Activated T-helper 1 cell treated with anti-CD3 and anti-CD28 coated beads, Interleukin-2, amount 50 U/mL, for 16 hours (primary cell): ENCODE measurements at places on chromosomes 5 and 9.

GRCh38 chr5:97405941-97406340 lies 222.9 kb upstream of the RIOK2 start:
- DNase-seq, result no peak

- DNase-seq, result no peak
These were observed 42.9 kb upstream of the ALDOB start for GRCh38 chr9:101478444-101478843.

GRCh38 chr9:88234114-88234513 lies 95.8 kb upstream of the SPATA31C2 start:
- DNase-seq, result no peak

GRCh38 chr5:1723957-1724821 lies 75.4 kb downstream of the MRPL36 start:
- no peak for DNase-seq

- DNase-seq, result no peak
These were observed 1.0 kb upstream of the DAB2IP start for GRCh38 chr9:121650217-121651007.

- DNase-seq, result no peak
These were observed at the start of gene GNPDA1 for GRCh38 chr5:142012792-142013388. TSS of gene GNPDA1 (minus strand) at chr5:142013027. CDS start at chr5:142012035, 992 bp downstream.

DNA sequence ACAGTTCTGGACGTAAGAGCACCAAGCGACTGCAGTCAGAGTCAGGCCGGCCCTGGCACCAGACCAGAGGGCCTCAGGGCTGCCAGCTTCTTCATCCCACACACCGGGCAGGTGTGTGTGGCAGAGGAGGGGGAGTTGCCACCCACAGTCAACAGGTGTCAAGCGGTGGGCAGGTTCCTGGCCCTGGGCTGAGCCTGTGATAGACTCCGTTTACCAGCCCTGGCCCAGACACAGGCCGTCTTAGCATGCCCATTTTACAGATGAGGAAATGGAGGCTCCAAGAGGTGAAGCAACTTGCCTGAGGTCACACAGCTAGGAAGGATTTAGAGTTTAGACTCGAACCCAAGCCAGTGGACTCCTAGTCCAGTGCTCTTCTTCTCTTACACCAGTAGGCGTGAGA lies 71.8 kb downstream of the HMCN2 start:
- DNase-seq, result no peak

DNA sequence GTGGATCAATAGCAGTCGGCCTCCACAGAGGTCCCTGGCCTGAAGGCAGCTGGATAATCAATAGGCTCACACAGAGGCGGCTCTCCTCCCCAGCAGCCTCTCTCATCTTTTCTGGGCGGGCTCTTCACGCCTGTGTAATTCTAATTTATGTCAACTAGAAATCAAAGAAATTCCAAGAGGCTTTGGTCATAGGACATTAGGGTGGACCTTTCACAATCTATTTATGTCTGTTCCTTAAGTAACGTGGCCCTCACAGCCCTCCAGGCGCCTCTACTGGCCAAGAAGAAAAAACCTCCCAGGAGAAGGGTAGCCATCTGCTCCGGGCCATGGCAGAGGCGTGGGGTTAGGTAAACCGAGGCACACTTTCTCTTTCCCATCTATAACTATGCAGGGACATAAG lies 205.1 kb upstream of the EFNA5 start:
- DNase-seq, result no peak

DNA sequence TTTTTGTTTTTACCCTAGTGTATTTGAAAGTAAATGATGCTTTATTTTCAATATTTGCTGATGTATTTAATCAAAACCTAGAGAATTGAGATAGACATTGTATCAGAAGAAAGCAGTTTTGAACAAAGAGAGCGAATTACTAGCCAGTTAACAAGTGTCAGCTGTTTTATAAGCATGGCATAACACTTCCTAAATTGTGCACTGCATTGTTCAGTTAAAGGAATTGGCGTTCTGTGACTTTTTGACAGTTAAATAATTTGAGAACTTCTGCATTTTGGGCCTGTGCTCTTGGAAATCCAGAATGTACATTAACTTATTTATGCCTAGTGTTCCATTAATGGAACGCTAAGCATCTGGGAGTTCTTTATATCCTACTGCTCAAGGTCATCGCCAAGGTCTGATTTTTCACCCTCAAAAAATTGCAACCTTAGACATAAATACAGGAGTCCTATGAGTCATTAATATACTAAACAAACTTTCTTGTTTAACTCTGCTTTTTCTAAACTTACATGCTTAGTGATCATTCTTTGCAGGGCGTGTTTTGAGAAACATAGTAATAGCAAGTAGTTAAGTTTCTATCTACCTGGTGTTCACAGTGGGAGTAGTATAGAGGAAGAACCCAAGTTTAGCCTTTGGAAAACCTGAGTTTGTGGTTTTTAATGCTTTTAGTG lies 31.1 kb downstream of the RASA1 start:
- DNase-seq, result no peak

DNA sequence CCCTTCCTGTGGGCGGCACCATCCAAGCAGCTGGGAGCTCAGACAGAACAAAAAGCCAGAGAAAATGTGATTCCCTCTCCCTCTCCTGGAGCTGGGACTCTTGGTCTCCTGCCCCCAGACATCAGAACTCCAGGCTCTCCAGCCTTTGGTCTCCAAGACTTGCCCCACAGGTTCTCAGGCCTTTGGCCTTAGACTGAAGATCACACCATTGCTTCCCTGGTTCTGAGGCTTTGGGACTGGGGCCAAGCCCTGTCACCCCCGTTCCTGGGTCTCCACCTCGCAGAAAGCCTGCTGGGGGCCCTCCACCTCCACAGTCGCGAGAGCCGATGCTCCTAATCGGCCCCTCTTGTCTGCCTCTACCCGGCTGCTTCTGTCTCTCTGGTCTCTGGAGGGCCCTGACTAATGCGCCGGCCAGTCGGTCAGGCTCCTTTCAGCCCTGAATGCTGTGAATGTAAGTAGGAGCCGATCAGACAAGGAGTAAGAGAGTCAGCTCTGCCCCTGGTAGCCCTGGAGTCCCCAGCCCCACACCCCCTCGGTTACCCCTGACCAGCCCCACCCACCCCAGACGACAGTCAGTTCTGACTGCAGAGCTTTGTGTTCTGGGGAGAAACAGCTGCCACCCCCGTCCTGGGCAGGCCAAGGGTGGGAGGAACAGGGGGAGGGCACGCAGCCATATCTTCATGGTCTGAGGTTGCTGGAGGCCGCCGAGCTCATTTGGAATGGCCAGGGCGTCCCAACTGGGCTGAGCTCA lies 57.5 kb downstream of the VAV2 start:
- DNase-seq, result no peak

DNA sequence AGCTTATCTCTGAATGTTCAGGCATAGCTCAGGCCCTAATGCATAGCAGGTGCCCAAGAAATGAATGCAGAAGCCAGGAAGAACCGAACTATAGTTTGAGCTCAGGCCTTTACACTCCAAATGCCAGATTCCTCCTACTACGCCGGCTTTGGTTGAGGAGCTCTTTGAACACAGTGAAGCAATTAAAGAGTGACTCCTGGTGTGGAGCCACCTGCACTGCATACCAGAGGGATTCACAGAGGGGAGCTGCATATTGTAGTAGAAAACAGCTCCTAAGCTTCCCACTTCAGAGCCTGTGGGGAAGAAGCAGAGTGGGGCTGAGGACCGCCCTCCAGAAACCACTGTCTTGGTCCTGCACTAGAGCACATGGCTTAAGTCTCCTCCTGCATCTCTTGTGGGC lies 14.5 kb upstream of the KCNMB1 start:
- DNase-seq, result no peak

- DNase-seq, result no peak
These were observed 238.2 kb downstream of the TLE4 start for GRCh38 chr9:79809931-79810330.

- DNase-seq, result no peak
These were observed 153.3 kb downstream of the PJA2 start for GRCh38 chr5:109256486-109256885.

DNA sequence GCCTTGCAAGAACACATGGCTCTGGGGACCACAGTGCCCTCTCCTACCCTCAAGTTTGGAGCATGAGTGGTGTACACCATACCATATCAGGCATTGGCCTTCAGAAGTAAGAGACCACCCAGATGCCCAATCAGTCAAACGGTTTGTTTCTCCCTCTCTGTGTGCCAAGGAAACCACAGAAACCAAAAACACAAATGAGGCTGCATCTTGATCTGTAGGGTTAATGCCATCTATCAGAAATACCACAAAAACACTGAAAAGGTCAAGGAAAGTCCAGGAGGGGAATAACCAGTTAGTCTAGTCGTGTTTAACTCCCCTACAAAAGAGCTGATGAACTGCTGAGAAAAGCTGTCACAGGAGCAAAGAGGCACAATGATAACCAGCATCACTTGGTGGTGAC lies 78.4 kb downstream of the INSYN2B start:
- no peak for DNase-seq

DNA sequence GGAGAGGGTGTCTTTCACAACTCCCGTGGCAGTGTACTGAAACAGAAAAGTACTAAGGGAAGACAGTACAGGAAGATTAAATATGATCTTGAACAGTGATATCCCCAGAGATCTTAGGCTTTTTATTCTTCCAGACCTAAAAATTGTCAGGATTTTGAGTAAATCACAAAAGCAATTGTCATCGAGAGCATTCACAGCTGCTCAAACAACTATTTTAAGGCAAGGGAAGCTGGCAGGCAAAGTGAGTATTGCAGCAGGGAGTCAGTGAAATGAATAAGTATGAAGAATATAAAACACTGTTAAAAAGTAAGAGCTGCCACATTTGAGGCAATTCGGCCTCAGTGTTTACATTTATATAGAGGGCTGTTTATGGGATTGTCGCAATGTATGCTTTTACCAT lies 479.0 kb downstream of the CAAP1 start:
- no peak for DNase-seq

DNA sequence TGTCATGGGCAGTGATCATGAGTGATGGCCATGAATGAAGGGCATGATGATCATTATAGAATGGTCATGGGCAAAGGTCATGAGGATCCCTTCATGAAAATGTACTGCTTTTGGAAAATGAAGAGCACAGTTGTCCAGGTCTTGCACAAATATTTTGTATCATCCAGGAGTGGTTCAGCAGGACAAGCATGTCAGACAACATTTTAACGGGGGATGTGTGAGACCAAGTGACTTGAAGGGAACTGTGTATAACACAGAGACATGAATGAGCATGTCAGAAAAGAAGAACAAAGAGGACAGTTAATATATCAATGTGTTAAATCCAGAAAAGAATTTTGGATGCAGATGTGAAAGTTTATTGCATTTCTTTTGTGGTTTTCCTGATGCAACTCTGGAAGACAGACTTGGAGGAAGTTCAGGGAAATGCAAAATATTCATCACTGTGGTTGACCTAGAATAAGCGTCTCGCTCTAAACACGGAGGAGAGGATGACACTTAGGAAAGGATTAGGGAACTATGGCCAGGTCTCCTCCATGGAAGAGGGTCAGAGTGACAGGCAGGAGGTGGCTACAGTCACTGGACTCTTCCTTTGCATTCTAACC lies 116.1 kb upstream of the IRX4 start:
- DNase-seq, result no peak

DNA sequence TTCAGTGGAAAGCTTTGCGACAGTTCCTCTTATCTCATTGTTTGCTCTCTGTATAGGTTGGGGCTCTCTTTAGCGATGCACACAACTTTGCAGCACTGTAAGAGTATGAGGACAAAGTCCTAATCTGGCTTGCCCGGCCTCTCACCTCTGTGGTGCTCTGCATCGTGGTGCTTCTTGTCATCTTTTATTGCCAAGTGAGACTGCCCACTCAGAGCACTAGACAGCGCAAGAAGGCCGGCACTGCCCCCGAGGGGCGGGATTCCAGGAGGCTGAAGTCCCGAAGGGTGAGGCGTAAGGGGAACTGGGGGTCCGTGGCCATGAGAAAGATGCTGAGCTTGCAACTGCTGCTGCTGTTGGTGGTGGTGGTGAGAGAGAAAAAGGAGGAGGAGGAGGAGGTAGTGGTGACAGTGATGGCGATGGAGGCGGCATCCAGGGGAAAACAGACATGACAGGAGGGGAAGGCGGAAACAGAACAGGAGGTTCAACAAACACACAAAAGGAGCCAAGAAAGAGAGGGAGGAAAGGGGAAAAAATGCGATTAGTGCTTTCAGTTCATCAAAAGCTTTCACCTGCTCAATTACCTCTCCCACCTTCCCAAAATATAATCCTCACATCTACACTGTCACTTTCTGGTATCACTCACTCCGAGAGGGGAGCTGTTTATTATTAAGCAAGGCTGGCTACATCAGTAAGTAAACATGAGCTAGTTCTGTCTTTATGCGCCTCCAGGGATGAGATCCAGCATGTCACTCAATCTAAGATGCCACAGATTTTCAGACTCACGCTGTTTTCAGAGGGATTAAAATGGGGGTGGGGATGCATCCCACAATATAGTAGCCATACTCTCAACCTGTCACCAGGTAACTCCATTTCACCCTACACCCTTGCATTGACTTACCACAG lies 55.1 kb downstream of the TLE1 start:
- no peak for DNase-seq

DNA sequence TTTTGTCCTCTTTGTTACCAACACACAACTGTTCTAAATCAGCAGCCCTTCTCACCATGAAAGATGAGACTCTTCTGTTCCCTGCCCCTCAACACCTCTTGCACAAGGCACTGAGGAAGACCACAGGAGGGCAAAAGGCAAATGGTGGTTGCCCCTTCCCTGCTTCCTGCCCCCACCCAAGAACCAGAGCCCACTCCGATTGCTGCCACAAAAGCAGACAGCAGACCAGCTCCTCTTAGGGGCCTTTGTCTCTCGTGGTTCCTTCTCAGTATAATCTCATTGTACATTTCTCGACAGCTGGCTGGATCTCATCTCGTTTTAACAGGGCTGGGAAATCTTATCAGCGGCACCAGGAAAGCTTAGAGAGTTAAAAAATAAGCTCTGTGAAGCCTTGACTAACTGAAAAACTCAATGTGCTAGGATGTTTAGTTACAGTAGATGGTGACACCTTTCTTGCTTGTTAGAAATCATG lies 1.1 kb downstream of the MVB12B start:
- DNase-seq, result no peak

GRCh38 chr9:130405657-130406257 lies 39.0 kb upstream of the ASS1 start:
- no peak for DNase-seq

DNA sequence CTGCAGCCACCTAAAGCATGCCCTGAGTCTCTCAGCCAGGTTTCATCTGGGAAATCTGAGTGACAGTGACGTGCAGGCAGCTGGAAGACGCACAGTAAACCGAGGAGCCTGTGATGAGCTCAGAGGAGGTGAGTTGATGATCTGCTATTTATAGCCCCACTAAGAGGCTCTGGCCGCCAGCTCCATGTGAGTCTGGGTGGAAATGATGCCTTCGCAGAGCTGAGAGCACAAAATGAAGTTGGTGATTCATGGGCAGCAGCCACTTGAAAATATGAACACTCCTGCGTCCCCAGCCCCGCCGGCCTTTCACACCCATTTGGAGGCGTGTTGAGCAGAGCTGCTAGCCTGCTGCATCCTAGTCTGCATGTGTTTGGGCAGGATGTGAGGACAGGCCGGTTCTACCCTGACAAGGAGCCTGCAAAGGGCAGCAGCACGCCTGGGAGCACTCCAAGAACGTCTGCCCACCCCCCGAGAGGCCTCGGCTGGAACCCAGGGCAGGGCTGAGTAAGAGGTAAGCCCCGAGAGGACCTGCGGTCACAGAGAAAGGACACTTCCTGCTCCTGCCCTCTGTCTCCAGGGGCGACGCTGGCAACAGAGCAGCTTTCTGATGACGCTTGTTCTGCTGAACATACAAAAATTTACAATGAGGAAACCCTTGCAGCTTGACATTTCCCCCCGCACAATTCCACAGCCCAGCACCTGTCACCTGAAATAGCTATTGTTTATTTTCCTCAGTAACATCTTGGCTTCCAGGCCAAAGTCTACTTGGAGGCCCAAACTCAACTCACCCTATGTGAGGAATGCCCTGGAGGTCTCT lies 25.1 kb upstream of the CDKN2AIPNL start:
- no peak for DNase-seq

GRCh38 chr9:94298949-94299599 lies 29.4 kb downstream of the NUTM2F start:
- no peak for DNase-seq
